ENCODE measurements at places on chromosomes 6 and 20. TPM values are rescaled to one million over a fixed set of nuclear protein-coding genes. Genes with fewer than 3 reads are reported as not detected.

The C20orf204 gene
- total RNA-seq, result 1.9 TPM

The TREM2 gene
- not detected for total RNA-seq

The HUS1B gene
- total RNA-seq, result 0.73 TPM

The BNIP5 gene
- total RNA-seq, result not detected

The GRIK2 gene
- total RNA-seq, result not detected

The PROKR2 gene
- total RNA-seq, result not detected

Measured in pulmonary artery endothelial cell (primary cell).